ENCODE measurements at places on chromosomes 7 and 10. TPM values are rescaled to one million over a fixed set of nuclear protein-coding genes. Genes with fewer than 3 reads are reported as not detected.
A peak's percentile ranks its signal among the peaks of the same experiment; 100 is the strongest.

GRCh38 chr7:141956084-141956483 is 9.3 kb upstream of the CLEC5A start:
- DNase-seq, result no peak

GRCh38 chr10:44178856-44179255 is 206.0 kb downstream of the CXCL12 start:
- DNase-seq, result no peak

Gene PHKG1
- 4.0 TPM for total RNA-seq

DNA sequence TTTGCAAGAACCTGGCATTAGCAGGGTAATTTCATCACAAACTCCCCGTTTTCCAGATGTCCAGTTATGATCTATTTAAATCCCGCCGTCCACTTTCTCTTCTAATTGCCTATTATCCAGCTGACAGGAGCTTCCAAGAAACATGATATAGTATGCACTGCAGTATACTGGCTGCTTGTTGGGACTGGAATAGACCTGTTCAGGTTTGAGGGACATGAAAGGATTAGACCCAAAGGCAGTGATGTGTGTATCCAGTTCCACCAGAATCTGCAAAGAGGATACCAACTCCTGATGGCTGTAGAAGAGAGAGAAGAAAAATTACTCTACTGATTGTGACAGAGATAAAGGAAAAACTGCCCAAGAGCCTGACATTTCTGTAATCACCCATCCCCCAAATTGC is 8.9 kb downstream of the MSS51 start:
- no peak for DNase-seq

DNA sequence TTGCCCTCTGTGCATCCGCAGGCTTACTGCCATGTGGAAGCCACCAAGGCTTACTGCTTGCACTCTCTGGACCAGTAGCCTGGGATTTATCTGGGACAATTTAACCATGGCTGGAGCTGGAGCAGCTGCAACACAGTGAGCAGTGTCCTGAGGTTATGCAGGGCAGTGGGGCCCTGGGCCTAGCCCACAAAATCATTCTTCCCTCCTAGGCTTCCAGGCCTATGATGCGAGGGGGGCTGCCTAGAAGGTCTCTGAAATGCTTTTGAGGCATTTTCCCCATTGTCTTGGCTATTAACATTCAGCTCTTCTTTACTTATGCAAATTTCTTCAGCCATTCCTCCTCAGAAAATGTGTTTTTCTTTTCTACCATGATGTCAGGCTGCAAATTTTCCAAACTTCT is 313.6 kb upstream of the CDC14C start:
- no peak for DNase-seq

DNA sequence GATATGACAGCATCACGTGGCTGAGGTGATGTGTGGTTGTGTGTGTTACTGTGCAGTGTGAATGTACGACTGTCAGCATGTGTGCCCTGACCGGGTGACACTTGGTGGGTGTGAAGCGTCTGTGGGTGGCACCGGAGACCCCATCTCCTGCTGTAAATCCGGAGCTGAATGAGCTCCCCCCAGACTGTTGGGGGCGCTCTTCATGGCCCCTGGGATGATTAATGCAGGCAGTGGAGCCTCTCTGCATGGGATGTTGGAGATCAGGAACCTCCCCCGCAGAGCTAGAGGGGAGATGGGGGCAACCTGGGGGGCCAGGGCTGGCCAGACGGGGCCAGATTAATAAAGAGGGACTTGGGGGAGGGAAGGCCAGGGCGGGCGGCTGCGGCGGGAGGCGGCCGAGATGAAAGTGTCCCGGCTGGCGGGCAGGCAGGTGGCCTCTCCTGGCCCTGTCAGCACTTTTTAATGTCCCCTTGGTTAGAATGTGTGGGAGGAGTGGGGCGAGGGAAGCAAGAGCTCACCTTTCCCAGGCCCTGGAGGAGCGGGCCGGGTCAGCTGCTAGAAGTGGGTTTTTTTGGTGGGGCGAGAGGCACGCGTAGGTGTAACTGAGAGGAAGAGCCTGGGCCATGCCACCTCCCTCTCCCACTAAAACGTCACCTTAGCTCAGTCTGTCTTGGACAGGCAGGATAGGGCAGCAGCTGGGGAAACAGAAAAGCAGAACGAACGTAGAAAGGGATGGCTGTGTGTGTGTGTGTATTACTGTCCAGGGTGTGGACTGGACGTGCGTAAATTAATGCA is 34.1 kb downstream of the HIF1AN start:
- DNase-seq, result no peak

GRCh38 chr7:39746103-39746819 is 122.9 kb downstream of the RALA start:
- peak; percentile 71 for DNase-seq

DNA sequence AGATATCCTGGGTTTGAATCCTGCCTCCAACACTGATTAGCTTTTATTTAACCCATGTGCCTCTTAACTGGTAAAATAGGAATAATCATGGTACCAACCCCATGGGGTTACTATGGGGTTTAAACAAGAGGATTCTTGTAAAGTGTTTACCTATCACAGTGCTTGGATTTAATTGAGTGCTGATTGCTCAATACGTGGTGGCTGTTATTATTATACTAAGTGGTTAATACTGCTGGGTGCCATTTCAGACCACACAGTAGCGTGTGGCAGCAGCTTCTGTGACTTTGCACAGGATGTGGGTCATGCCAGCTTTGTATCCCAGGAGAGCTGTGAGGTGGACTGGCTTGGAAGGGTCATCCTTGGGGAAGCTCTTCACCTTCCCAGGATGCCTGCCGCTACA is 177.2 kb downstream of the SEC23IP start:
- no peak for DNase-seq

Gene SLK
- 24.5 TPM for total RNA-seq

Gene COL17A1
- not detected for total RNA-seq

Gene VGF
- 0.17 TPM for total RNA-seq

- DNase-seq, result peak; percentile 46
Observed at GRCh38 chr10:27319752-27320431, 79.3 kb upstream of the ACBD5 start.

DNA sequence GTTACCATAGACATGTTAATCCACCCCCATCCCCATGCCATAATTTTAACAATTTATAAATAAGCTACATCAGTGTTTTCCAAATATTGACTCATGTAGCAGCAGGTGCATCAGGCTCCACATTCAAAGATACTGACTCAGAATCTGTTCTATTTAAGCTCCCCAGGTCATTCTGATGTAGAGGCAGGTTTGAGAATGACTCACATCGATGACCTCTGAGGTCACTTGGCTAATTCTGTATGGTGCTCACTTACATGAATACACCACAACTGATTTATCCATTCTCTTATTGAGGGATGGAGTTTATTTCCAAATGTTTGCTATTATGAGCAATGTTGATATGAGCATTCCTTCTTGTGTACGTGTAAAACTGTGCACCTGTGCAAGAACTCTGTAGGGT is 1159.0 kb downstream of the TYW1 start:
- no peak for DNase-seq

Gene NUDT5
- 39.1 TPM for total RNA-seq

GRCh38 chr10:104546756-104547155 is 94.3 kb upstream of the SORCS3 start:
- DNase-seq, result no peak

DNA sequence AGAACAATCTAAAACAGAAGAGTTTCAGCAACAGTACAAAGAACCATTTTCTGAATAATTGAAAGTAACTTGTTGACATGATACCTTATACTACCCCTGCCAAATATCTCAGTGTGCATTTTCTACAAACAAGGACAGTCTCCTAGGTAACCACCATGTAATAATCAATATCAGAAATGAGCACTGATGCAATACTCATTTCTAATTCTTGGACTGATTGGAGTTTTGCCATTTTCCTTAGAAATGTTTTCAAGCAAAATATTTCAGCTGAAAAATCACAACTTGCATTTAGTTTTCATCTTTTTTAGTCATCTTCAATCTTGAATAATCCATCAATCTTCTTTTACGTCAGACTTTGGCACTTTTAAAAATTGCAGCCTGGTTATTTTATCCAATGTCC is 420.2 kb downstream of the CDC14C start:
- DNase-seq, result no peak

DNA sequence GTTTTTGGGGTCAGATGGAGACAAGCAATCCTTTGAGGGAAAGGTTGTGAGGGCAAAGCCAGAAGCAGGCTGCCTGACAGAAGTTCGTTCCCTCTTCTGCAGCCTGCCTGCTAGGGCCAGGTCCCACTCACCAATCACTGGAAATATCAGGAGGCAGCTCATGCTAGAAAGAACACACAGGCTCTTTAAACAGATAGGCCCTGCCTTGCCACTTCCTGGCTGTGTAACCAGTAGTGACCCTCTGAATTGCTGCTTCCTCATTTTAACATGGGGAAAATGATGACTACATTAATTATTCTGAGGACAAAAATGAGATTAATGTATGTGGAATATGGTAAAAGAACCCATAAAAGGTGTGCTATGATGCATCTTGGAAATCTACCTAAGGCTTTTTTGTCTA is 50.5 kb upstream of the MRLN start:
- DNase-seq, result no peak

Gene FAM131B
- 0.05 TPM for total RNA-seq

- no peak for DNase-seq
Observed at GRCh38 chr10:116269619-116270018, 3.4 kb downstream of the GFRA1 start.

GRCh38 chr7:73373741-73374140 is 45.8 kb downstream of the FKBP6 start:
- DNase-seq, result no peak

Gene ASAH2B
- 1.0 TPM for total RNA-seq

Gene PPP1R17
- total RNA-seq, result 0.20 TPM

DNA sequence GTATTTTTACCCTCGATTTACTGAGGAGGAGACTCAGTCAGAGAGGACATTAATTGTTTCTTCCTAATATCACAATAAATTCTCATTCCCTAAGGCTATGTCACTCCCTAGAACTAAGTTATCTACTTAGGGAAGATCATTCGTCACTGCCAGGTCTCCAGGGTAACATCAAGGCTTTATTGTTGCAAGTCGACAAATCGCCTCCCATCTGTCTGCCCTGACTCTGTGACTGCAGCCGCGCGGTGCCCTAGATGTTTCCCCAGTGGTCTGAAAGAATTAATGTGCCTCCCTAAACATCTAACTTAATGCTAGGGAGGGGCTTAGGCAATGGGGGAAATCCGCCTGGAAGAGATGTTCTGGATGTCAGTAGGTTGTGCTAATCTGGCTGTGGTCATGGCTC is 558.8 kb upstream of the C7orf33 start:
- DNase-seq, result no peak

DNA sequence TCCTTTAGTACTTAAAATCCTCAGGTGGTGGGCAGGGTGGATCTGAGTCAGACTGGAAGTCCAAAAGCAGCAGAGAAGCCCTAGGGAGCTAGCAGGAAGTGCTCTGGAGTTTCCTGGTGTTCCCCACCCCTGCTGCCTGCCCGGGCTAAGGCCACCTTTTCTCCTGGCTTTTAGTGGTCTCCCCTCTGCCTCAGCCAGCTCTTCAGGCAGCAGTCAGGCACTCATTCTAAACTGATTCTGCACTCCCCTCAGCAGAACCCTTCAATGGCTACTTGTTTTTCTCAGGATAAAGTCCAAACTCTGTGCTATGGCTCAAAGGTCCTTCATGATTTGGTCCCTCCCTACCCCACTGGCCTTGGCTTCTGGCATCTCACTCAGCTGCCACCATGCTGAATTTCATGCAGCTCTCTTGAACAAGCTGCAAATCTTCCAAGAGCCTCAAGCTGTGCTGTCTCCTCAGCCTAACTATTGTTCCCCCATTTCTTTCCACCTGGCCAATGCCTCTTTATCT is 28.9 kb upstream of the DNMBP start:
- no peak for DNase-seq

Gene NPFFR1
- not detected for total RNA-seq

DNA sequence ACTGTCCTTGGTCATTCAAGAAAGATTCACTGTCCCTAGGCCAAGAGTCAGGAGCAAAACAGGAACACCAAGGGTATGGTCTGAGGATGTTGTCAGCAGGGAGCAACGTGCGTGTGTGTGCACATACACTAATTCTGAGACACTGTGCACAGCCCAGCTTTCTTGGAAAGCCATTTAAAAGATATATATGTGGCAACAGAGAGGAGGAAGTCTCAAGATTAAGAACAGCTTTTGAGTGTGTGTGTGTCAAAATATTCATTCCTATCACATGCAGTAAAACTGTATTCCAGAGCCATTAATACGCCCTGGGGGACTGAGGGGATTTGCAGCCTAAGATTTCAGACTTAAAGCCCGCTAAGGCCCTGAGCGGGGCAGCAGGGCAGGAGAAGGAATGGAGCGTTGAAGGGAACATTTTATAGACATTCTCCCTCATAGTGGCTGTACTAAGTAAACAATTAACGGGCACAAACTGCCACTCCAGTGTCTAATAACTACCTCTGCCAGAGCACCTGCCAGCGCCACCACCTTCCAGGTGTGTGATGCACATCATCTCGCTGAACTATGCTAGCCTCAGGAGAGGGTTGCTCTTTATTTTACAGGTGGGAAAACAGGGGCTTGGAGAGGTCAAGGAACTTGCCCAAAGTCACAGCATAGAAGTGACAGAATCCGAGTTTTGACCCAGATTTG is 2.0 kb downstream of the NOD1 start:
- DNase-seq, result no peak

GRCh38 chr7:152419473-152420429 is 16.1 kb downstream of the KMT2C start:
- peak; percentile 17 for DNase-seq

- DNase-seq, result peak; percentile 19
Observed at GRCh38 chr10:62424026-62424425, 49.9 kb downstream of the ZNF365 start.

Gene CDK6
- total RNA-seq, result 14.6 TPM

DNA sequence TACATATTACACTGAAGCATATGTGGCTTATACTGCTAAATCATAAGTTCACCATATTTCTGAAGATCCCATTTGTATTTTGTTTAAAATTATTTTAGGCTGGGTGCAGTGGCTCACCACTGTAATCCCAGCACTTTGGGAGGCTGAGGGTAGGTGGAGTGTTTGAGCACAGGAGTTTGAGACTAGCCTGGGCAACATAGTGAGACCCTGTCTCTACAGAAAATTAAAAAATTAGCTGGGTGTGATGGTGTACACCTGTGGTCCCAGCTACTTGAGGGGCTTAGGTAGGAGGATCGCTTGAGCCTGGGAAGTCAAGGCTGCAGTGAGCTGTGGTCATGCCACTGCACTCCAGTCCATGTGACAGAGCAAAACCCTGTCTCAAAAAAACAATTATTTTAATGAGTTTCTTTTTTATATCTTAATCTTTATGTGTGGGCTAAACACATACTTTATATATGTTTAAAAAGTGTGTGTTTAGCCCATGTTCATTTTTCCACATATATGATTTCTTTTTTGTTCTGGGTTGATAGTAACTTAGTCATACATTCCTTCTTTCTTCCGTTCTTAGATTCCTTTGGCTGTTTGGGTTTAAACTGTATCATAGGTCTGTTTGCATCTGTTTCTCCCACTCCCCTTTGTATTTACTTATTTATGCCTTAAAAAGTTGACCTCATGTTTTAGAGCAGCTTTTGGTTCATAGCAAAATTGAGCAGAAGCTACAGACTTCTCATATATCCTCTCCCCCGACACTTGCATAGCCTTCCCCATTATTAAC is 33.5 kb downstream of the RSBN1L start:
- no peak for DNase-seq

DNA sequence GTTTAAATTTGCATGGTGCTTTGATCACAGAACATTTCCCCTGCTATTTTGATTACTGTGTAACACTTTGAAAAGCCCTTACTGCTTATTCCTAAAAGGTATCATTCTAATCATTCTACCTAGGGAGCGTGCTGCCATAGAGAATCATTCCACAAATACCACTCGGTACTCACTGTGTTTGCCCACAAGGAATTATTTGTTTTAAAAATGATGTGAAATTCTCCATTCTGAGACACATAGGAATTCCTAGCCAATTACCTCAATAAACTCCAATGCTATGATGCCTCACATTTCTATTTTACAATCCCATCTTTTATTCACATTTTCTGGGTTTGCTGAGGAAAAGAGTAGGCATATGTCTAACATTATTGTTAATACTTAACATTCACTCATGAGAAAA is 16.2 kb upstream of the TES start:
- no peak for DNase-seq
